Pons (tissue), 1 donor: ENCODE measurements at places on chromosomes 5 and 9.

GRCh38 chr9:136913701-136914438 is 27.6 kb downstream of the TRAF2 start:
- DNase-seq = no peak

DNA sequence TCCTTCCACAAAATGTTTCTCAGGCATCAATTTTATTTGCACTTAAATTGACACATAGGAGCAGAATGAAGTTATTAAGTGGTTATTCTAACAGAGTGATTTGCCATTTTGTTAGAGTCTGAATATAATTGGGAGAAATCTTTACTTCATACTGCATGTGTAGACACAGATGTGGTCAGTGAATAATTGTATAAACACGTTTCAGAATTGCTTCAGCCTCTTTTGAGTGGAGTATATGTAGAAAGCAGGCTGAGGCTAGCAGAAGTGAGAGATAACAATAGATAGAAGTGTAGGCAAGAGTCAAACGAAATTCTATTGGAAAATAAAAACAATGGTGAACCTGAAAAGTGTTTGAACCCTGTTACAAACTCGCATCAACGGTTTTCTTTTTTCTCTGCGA is 270.7 kb downstream of the TMEM167A start:
- no peak for DNase-seq

DNA sequence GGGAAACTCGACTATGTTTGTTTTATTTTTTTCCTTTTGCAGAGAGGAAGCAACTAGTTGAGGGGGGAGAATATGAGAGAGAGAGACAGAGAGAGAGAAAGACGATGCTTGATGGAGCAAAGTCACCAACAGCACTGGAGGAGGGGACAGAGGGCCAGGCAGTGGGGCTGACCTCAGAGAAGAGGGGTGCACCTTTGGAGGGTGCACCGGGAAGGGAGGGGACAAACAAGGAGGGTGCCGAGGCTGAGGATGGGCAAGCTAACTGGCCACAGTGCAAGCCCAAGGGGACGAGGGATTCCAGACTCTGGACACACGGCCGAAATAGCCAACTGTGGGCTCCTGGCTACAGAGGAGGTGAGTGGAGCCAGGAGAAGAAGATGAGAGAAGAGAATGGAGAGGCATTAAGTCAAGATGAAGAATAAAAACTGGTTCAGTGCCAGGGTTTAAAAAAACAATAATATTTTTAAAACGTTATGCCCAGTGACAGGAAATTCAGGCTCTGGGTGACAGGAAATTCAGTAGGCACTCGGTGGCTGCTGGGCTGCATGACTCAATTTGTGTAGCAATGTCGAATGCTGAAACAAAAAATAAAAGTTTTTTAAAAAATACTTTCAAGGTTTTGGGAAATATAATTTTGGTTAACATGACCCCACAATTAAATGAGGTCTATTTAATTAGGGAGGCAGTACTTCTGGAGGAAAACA is 13.3 kb upstream of the GLRX start:
- no peak for DNase-seq

DNA sequence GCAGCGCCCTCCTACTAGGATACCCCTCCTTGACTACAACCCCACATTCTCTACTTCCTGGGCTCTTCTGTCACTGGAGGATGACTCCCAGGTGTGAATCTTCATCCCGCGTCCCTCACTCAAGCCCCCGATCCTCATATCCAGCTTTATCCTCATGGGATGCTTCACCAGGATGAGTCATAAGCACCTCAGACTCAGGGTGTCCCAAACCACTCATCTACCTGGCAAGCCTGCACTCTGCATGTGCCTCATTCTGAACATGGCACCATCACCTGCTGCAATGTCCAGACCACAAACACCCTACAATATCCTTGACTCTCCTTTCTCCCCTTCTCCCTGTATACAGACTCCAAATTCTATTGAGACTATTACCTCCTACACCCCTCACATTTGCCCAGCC is 1.5 kb upstream of the TGFBI start:
- no peak for DNase-seq

- DNase-seq = no peak
These were observed at the start of gene C5orf58 for GRCh38 chr5:170232786-170233185. Gene C5orf58, plus strand, starts transcription at chr5:170232985. Its CDS starts 1,992 bp downstream, at chr5:170234977.

DNA sequence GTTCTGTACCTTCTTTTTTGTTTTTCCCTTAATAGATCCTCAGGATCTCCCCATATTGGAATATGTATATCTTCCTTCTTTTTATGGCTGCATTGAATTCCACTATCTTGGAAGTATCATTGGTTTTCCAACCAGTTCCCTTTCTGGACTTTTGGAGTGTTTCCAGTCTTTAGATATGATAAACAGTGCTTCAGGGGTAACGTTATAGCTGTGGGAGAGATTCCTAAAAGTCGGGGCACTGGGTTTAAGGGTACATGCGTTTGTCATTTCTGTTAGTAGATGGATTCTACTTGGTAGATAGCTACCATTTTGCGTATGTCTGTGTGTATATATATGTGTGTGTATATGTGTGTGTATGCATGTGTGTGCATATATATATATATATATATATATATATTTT is 42.0 kb downstream of the EXOSC2 start:
- DNase-seq = no peak

GRCh38 chr9:107569174-107569573 is 79.6 kb upstream of the KLF4 start:
- no peak for DNase-seq

DNA sequence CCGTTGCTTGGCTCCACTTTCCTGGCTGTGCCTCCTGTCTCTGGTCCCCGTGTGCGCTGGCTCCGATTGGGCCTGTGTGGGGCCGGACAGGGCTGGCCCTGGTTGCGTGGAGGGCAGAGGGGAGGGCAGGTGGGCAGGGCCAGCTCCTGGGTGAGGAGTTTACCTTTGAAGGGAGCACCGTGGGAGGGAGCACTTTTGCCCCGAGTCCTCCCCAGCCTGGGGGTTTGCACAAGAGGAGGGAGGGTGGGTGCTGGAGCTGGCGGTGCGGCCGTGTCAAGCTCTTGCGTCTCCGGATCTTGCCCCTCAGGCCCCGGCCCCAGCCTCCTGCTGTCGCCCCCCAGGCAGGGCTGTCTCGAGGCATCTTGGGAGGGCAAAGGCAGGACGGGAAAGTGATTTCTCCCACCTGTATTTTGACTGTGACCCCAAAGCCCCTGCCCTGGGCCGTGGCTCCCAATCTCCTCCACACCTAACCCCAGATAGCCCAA is 48.3 kb upstream of the EXOC3 start:
- DNase-seq = no peak

GRCh38 chr5:173498739-173499470 is 117.5 kb downstream of the BOD1 start:
- no peak for DNase-seq

DNA sequence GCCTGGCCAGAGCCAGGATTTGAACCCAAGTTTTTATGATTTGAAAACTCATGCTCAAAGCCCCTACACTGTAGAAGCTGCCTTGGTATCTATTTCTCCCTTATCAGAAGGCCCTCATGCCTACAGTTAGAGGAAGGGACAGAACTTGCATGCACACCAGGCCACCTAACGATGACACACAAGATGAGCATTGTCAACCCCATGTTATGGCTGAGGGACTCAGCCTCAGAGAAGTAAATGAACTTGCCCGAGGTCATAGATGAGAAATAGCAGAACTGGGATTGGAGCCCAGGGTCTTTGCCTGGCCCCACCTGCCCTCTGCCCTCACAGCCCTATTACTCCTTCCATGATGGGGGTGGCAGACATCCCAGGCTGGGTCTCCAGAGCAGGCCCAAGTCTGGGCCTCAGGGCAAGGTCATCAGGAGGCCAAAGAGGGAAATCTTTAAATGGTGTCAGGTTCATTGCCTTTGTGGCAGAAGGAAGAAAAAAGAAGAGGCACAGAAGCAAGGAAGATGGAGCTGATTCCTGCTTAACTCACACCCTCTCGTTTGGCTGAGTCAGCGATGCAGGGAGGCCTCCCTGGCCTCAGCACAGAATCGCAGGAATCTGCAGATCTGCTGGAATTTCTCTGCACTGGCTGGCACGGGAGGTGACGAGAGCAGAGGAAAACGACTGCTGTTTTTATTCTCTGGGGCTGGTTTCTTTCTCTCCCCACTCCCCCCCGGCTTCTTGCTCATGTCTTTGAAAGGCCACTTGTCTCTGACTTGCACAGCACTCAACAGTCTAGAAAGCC is 20.6 kb upstream of the CRB2 start:
- DNase-seq = no peak

DNA sequence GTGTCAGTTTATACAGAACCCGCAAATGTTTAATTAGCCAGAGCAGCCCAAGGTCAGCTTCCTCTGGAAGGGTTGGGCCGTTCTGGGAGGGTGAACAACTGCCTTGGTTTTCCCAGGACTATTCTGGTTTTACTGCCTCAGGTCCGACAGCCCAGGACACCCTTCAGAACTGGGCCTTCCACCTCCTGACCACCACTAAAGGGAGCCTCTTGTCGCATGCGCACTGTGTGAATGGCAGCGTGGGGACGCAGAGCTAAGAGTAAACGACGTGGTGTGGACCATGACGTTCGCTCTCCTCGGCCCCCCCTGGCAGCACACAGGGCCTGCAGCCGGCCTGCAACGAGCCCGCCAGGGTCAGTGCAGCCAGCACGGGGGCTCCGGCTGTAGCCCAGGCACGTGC is 214.9 kb downstream of the FANCC start:
- no peak for DNase-seq

DNA sequence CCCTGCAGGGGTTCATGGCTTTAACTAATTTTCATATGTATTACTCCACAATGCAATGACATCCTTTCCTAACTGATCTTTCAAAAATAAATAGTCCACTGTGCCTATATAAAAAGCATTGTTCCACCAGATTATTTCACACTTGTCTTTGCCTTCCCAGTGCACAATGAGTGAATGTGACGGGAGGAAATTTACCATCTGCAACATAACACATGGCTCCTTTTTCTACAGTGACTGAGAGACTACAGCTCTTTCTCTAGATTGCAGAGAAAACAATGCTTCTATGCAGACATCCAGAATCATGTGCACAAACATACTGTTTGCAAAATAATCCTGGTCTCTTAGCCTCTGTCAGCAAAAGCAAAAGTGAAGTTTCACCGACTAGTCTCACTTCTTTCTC is 483.7 kb upstream of the PIK3R1 start:
- peak; percentile 99 for DNase-seq

DNA sequence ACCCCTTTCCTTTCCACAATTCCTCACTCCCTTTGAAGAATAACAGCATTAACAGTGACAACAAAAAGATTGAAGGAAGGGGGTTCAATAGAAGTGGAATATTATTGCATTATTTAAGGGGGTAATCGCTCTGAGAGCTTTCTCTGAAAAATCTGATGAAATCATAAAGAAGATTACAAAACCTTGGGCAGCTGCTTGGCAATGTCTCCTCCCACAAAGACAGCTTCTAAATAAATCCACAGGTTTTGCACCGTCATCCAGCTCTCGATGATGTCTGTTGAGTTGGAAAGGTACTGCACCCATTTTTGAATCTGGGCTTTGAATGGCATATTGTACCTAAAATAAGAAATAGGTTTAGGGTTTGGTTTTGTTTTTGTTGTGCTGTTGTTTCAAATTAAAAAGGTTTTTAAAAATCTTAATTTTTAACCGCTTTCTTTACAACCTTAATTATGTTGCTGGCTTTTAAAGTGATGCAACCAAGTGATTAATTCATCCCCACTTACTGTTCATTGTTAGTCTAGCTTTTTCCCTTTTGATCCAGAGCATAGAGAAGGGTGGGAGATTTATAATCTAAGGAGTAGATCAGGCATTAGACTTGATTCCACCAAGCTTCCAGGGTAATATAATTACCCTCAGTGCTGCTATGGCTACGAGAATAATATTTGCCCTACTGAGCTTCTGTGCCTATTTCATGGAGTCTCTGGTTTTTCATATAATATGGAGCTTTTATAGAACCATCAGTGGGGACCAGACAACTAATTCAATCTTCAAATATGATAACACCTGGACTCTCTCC is 85.0 kb downstream of the DNAH5 start:
- DNase-seq = no peak

GRCh38 chr5:14700478-14701436 is 36.2 kb downstream of the OTULIN start:
- no peak for DNase-seq

- no peak for DNase-seq
These were observed 138.0 kb downstream of the TAF11L14 start for GRCh38 chr5:17772232-17772631.

GRCh38 chr5:168315416-168316138 is 24.1 kb downstream of the WWC1 start:
- DNase-seq = no peak

- DNase-seq = peak; percentile 48
These were observed 52.8 kb downstream of the ATP10B start for GRCh38 chr5:160799184-160799583.

- no peak for DNase-seq
These were observed 21.6 kb upstream of the EXOC3 start for GRCh38 chr5:421287-421880.

DNA sequence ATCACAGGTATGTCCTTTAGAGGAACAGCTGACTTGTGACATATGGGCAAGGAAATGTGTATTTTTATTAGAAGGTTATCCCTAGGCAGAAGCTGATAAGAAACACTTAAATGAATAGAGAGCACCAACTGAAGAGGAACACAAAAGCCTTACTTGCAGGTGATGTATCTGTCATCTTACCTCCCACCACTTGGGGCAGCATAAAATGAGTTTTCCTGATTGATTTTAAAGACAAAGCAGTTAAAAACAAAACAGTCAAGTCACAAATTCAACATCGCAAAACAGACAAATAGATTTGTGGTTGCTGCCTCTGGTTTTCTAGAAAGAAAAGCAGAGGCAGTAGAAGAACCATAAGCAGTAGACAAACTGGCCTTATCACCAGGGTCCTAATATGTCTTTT is 302.4 kb upstream of the ZNF462 start:
- no peak for DNase-seq

GRCh38 chr5:81021951-81022687 is 62.0 kb downstream of the RASGRF2 start:
- DNase-seq = no peak

- peak; percentile 25 for DNase-seq
These were observed 137.9 kb upstream of the TRIM32 start for GRCh38 chr9:116549061-116549664.
